ENCODE measurements at places on chromosomes 7 and 10. TPM values are rescaled to one million over a fixed set of nuclear protein-coding genes. Genes with fewer than 3 reads are reported as not detected.

Gene RBP4
- not detected for total RNA-seq

DNA sequence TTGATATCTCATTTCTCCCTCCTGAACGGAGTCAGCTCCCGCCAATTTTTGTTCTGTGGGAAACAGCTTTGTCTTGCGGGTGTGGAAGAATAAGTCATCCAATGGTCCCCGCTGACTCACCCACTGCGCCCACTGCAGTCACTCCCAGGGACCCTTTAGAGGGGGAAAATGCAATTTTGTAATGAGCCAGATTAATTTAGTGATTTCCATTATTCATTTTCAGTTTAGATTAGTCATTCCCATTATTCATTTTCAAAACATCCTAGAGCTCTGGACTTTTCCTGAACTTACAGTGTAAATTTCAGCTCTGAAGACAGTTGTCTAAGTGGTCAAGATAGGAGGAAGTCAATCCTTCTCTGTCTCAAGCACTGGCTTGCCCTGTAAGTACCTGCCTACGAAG, 154.9 kb upstream of the TMEM72 start:
- no peak for DNase-seq

DNA sequence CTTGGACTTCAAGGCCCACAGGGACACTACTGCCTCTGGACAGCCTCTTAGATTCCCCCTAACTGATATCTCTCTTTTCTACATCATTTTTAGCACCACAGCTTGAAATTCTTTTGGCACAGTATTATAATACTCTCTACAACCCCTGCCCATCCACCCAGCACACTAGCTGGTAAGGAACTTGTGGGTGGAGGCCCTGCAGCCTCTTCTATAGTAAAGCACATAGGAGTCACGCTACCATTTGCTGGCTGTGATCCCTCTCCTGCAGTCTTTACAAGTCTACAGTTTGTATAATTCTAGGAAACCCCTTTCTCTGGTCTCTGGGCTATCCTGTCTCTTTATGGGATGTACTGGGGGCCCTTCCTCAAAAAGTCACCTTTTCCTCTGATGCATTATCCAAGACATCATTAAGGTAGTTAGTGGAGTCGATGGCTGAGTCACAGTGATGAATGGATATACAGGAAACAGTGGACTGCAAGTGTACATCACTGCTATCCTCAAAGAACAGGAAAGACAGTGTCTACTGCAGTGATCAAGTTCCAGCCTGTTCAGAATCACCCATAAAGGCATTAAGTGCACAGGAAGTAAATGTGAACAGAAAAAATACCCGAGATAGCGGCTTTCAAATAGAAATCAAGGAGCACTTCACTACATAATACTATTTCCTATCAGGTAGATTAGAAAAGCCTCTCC, 54.4 kb downstream of the STK17A start:
- DNase-seq = no peak

DNA sequence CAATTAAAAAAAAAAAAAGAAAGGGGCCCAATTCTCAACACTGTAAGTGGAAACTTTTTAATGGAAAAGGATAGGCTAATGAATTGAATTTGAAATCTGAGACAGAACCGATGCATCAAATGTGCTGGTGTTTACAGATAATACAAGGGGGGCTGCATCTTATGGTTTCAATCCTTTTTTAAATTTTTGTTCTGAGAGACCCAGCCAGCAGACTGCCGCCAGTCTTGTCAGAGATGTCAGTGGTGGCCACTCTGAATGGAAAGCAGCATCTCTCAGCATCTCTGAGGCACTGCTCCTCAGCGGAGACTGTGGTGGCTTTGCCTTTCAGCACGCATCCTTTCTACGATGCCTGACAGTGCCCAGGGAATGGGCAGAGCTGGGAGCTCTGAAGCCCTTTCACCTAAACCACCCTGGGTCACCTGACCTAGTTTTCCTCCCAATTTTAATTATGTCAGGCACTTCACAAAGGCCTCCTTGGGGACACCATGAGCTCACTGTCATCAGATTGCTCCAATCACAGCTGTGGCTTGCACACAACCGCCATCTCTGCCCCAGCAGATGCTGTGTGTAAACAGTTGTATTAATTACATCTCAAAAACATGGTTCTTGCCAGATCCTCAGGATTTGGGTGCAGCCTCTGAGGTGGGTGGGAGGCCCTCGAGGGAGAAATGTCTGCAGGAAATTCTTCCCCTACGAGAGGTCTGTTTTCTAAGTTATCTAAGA, 81.2 kb downstream of the EGFR start:
- no peak for DNase-seq

DNA sequence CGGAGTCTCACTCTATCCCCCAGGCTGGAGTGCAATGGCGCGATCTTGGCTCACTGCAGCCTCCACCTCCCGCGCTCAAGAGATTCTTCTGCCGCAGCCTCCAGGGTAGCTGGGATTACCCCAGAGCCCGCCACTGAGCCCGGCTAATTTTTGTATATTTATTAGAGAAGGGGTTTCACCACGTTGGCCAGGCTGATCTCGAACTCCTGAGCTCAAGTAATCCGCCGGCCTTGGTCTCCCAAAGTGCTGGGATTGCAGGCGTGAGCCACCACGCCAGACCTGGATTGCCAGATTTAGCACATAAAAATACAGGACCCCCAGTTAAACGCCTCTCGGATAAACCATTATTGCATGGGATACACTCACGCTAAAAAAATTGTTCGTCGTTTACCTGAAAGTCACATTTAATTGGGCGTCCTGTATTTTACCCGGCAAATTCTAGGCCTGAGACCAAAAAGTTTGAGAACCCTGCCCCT, 375 bp upstream of the GATAD1 start:
- DNase-seq = no peak

Gene KEL
- not detected for total RNA-seq
